AG08395 (cell line): ENCODE measurements at places on chromosomes 4 and X.

GRCh38 chrX:31199056-31199839, 127.4 kb upstream of the FTHL17 start:
- peak; percentile 10 for DNase-seq

- no peak for DNase-seq
Measured at GRCh38 chr4:123250843-123251242, 145.8 kb upstream of the SPRY1 start.

GRCh38 chr4:182585321-182585720, 331.9 kb downstream of the DCTD start:
- DNase-seq: no peak

GRCh38 chr4:168511780-168512489, 15.1 kb downstream of the PALLD start:
- no peak for DNase-seq

DNA sequence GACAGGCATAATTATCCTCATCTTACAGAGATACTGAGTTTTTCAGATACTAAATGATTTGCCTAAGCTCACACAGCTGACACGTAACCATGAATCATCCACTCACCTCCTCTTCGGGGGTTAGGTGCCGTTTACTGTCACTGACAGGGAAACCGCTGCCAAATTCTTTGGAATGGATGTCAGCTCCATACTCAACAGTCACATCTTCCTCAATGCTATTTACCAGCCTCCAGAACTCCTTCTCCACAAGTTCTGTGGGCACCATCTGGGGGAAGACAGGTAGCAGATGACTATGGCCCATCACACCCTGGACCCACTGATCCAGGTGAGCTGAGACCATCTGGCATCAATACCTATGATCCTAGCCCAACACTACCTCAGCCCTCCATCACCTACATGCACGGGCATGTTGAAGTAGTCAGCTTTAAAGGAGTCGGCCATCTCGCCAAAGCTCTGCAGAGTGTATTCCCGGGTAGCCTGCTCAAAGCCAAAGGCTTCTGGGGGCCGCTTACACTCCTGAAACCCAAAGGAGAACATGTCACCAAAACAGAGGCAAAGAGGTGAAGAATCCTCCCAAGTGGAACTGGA, 13.5 kb downstream of the KDM5C start:
- no peak for DNase-seq

DNA sequence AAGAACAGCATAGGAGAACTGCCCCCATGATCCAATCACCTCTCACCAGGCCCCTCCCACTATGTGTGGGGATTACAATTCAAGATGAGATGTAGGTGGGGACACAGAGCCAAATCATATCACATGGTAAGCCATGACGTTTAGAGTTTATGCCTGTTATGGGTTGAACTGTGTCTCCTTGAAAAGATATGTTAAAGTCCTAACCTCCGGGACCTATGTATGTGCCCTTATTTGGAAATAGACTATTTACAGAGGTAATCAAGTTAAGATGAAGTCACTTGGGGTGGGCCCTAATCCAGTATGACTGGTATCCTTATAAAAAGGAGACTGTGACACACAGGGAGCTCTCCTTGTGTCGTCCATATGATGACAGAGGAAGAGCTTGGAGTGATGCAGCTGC, 25.2 kb upstream of the SLC2A9 start:
- DNase-seq: no peak

DNA sequence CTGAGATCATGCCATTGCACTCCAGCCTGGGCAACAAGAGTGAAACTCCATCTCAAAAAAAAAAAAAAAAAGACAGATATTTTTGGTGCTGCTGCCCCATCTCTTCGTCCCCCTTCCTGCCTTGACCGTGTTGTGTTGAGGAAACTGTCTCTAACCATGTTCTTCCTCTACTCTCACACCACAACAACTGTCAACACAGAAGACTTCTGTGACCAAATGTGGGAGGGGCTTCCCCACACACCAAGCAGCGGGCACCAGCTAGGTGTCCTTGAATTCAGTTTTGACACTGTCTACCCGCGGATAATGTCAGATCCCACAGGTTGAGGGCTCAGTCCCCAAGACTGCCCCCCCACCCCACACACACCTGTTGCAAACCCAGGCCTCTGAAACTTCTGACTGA, 104.7 kb upstream of the BCOR start:
- DNase-seq: no peak

GRCh38 chrX:153320555-153321184, 897 bp downstream of the PNMA6F start:
- DNase-seq: no peak

GRCh38 chr4:97558204-97558778, 585.0 kb downstream of the STPG2 start:
- DNase-seq: no peak

GRCh38 chrX:101362757-101363156, 14.2 kb upstream of the TIMM8A start:
- no peak for DNase-seq

DNA sequence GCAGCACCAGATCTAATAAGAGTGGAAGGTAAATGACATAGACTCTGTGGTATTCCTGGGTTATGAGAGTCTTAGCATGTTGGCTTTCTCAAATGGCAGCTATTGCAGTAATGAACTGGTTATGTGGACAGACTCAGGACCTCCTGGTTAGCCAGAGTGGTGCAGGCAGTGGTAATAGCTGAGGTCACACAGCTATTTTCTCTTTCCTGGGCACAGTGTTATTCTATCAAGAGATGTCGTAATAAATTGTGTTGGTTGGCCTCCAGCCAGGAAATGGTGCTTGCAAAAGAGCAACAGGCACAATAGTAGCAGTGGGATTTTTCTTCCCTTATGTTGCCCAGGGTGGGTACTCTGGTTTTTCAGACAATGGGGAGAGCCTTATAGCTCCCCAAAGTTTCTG, 279.2 kb upstream of the FGF16 start:
- no peak for DNase-seq

DNA sequence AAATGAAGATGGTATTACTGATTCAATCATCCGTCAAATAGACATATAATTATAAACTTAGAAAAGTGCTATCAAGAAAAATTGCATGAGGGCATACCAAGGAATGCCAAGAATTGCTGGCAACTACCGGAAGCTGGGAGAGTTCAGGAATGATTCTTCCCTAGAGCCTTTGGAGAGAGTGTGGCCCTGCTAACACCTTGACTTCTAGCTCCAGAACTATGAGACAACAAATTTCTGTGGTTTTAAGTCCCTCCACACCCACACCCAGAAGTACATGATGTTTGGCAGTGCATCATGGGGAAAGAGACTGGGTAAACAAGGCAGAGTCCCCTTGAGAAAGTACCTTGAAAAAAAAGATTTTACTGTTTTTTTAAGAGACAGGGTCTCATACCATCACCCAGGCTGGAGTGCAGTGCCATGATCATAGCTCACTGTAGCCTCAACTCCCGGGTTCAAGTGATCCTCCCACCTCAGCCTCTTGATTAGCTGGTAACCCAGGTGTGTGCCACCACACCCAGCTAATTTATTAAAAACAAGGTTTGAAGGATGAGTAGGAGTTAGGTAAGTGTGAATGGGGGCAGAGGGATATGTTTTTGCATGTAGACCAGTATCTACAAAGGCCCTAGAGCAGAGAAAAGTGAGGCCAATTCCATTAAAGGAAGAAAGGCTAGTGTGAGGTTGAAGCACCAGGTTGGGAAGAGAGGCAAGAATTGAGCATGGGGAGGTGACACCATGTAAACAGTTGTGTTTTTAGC, 53.1 kb downstream of the GSX2 start:
- DNase-seq: peak; percentile 70

DNA sequence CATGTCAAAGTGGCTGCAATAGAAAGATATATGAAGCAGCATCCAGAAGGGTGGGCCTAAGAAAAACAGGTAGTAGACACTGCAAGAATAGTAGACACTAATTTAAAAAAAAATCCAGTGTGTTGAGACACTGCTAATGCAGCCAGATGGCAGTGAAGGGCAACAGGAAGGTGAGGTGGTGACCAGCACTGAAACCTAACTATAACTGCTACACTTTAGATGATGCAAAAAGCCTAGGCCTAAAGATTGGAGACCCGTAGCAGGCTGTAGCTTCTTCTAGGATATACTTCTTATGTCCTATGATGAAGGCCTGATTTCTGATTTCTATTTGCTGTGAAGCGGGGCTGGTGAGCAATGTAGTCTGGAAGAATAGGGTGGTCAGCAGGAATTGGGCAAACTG, 38.7 kb upstream of the SH3KBP1 start:
- DNase-seq: no peak

DNA sequence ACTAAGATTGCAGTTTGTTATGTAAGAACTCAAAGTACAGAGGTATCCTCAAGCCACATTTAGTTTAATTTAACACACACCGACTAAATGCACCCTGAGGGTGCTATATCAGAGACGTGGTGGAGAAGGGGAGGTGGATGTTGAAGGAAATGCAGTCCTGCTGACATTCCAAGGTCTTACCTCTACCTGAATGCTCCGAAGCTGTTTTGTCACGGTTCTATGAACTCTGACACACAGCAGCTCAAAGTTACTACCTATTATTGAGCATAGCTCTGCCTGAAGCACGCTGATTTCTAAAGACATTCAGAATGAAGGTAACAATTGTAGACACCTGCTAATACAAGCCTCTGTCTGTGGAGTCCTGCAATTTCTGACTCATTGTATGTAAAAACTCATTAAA, 6.7 kb downstream of the CC2D2A start:
- no peak for DNase-seq

DNA sequence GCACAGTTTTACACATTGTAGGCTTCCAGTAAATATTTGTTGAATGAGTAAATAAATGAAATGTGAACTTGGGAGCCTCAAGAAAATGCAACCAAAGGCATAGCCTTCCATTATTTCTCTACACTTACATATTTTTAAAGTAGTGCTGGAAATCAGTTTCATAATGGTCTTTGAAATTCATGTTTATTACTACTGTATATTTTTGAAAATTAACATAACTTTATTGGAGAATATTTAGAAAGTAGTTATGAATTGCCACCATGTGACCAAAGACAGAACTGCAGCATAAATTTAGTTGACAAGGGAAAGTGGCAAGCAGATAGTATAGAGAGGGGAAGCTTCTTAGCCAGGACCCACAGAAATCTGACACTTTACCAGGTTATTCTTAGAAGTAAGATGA, 6.4 kb downstream of the TCEAL8 start:
- peak; percentile 19 for DNase-seq

DNA sequence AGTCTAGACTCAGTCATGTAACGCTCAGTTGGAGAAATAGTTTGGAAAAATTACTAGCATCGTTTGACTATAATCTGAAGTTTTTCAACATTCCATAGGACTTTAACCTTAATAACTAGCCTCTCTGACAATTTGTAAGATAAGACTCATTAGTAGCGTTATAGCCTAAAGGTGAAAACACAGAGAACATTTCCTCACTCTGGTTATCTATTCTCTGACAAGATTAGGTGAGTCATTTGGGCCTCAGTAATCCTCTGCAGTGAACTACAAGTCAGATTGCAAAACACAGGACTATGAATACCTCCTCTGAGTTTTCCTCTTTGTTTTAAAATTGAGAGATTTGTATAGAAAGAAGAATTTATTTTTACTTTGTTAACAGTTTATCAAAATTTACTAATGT, 31.8 kb upstream of the PDLIM5 start:
- peak; percentile 10 for DNase-seq

- no peak for DNase-seq
Measured at GRCh38 chr4:184477201-184477999, 3.0 kb upstream of the IRF2 start.

GRCh38 chrX:24479924-24480323, 14.8 kb downstream of the PDK3 start:
- no peak for DNase-seq

DNA sequence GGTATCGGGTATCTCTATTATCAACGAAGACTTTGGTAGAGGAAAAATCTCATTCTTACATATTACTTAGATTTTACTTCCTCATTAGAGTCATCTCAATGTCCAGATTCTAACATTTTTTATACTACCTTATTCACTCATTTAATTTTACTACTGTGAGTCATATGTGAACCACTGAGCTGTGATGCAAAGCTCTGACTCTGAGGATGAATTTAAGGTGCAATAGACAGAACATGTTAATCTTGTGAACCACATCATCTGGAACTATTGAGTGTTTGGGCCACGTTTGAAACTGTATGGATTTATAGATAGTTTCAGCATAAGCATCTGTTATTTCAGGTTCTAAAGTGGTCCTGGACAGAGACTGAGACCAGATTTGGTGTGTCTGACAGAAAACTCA, 78.4 kb downstream of the PWWP3B start:
- DNase-seq: no peak

DNA sequence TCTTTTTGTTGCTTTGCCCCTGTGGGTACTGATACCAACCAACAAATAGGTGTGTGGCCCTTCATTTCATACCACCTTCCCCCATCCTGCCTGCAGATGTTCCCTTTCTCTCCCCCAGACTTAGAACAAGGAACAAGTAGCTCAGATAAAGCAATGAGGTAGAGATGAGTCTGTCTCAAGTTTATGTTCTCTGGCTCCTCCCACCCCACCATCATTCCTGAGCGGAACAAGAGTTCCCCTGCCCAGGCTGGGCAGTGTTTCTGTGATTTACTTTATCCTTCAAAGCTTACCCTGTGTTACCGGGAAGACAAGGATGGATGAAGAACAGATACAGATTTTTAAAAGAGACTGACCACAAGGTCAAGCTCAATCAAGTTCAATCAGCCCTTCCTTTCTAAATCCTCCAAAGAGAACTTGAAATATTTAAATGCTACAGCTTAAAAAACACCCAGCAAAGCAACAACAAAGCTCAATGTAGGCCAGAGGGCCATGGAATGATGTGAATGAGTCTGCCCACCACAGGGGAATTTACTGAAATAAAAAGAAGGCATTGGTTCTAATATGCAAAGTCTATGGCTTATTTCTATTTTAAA, 80.1 kb upstream of the UCP1 start:
- no peak for DNase-seq

GRCh38 chrX:15853586-15854079, 980 bp downstream of the AP1S2 start:
- no peak for DNase-seq

DNA sequence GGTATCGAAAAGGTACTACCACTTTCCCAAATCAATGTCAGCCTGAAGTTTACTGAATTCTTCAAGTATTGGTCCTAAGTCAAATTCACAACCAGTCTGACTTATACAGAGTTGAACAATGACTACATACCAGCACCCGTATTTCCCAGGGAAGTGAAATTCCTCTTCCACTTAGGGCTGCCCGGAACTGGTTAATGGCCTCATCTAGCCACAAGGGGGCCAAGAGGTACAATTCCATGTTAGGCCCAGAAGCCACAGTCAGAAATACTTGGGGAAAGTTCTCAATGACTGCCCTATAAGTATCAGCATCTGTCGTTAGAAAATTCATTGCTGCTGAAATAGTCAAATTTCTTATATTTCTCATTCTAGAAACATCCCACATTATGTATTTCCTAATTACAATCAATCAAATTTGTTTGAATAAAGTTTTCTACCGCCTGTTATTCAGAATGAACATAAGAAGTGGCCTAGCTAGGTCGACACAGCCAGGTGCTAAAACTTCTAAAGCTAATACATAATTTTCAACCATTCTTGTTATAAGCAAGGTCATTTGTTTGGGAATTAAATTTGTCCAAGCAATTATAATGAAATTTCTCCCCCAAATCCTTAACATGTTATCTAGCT, 5.6 kb upstream of the PCDH7 start:
- peak; percentile 51 for DNase-seq

GRCh38 chrX:155747520-155747919, 133.6 kb upstream of the VAMP7 start:
- DNase-seq: no peak

GRCh38 chrX:87798039-87798438, 280.4 kb downstream of the KLHL4 start:
- no peak for DNase-seq

- DNase-seq: peak; percentile 34
Measured at GRCh38 chrX:24619647-24620046, 27.5 kb downstream of the PCYT1B start.

GRCh38 chr4:2049811-2050210, 9.3 kb upstream of the NAT8L start:
- no peak for DNase-seq

GRCh38 chr4:84151574-84151973, 347.5 kb downstream of the NKX6-1 start:
- DNase-seq: no peak
